ENCODE measurements at places on chromosomes 3 and 15.

DNA sequence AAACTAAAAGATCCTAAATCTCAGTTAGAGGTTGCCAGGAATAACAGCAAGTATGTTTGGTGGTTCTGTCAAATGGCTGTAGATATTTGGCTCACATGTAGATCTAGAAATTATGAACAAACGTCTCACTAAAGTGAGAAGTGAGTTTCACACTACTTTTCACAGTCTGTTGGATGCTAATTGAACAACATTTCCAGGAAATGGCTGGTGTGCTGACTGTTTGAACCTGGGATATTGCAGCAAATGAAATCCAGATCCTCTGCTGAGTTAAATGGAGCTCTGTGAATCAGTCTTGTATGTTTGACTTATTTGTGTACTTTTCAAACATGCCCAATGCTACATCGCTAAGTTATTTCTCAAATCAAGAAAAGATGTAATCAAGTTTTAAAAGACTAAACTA lies 21.3 kb upstream of the RSL24D1 start:
- no peak overlapping the region for H3K4me3 ChIP-seq
- no peaks in the 10 kb centered on the region for H3K27me3 ChIP-seq
- H3K27ac ChIP-seq = no peak overlapping the region
- no peak for DNase-seq
- H3K36me3 ChIP-seq = no peaks in the 10 kb centered on the region

DNA sequence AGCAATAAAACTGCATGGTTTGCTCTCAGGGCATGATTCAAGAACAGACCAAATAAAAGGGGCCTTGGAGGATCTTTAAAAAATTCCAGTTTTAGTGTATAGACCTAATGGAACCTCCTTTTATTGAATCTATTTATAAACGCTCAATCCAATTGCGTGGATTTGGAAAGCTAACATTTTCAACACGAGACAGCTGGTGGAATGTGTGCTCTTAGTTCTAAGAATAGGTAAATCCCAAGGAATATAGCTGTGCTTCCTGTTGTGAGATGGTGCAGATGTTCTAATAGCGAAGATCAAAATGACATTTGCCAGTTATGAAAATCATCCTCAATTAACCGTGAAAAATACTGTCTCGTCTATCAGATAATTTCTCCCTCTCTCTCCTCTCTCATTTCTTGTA lies 192.5 kb downstream of the ATP10A start:
- peaks cover 14% of the 10 kb centered on the region for H3K4me1 ChIP-seq
- H3K27me3 ChIP-seq = no peaks in the 10 kb centered on the region
- H3K36me3 ChIP-seq = peaks cover 5% of the 10 kb centered on the region
- H3K4me3 ChIP-seq = no peak overlapping the region
- H3K27ac ChIP-seq = peak overlapping the region; percentile 48

DNA sequence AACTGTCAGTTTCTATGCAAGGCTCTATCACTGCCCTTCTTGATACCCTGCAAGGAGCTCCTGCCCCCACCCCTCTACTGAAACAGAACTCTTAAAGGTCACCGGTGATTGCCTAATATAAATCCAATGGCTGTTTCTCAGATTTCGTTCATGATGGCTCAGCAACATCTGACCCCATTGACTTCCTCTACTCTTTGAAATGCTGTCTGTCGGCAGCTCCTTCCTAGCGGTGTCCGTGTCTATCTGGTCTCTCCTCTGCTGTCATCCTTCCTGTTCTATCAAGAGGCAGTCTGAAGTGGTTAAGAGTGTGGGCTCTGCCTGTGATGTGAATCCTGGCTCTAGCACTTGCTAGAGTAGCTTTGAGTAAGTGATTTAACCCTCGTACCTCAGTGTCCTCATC lies 5.5 kb downstream of the TMEM266 start:
- H3K27ac ChIP-seq = no peak overlapping the region
- no peak for DNase-seq
- H3K4me1 ChIP-seq = no peaks in the 10 kb centered on the region
- H3K27me3 ChIP-seq = peaks cover 83% of the 10 kb centered on the region

GRCh38 chr15:36737430-36737891 lies 158.0 kb downstream of the CDIN1 start:
- H3K27ac ChIP-seq = no peak overlapping the region
- peak; percentile 52 for DNase-seq
- H3K36me3 ChIP-seq = no peaks in the 10 kb centered on the region
- H3K4me3 ChIP-seq = no peak overlapping the region
- H3K27me3 ChIP-seq = no peaks in the 10 kb centered on the region
- H3K4me1 ChIP-seq = no peaks in the 10 kb centered on the region

DNA sequence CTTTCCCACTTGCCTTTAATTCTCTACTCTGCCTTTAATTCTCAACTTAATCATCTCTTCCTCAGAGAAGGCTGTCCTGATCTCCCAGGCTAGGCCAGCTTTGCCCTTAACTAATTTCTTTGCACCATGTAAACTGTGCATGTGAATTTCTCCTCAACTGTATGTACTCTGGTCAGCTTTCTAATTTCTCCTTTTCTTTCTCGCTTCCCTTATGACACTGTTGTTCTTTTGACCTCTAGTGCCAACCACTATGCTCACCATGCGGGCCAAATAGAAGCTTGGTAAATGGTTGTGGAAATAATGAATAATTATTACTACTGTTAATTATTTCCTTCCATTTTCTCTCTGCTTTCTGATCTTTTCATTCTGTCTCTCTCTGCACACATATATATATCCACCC lies 269.0 kb upstream of the CRBN start:
- H3K4me3 ChIP-seq = no peak overlapping the region
- no peak for DNase-seq
- no peaks in the 10 kb centered on the region for H3K27me3 ChIP-seq
- no peaks in the 10 kb centered on the region for H3K4me1 ChIP-seq
- H3K27ac ChIP-seq = no peak overlapping the region

DNA sequence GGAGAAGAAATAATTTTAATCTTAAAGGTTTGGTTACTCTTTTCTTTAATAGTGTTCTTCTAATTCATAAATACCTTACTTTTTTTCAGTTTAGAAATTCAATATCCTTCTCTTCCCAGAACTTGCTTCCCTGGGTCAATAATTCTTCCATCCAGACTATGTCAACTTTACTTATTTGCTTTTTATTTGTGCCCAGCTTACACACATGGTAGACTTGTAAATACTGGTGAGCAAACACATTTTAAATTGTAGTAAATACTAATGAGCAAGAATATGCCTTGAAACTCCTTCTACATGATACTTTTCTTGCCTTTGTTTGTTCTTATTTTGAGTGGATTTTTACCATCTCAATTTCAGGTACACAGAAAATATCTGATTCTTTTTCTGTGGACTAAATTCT lies 33.7 kb downstream of the SST start:
- no peak overlapping the region for H3K4me3 ChIP-seq
- no peaks in the 10 kb centered on the region for H3K4me1 ChIP-seq
- no peak for DNase-seq
- H3K27me3 ChIP-seq = peaks cover 5% of the 10 kb centered on the region
- H3K36me3 ChIP-seq = no peaks in the 10 kb centered on the region
- H3K27ac ChIP-seq = no peak overlapping the region

DNA sequence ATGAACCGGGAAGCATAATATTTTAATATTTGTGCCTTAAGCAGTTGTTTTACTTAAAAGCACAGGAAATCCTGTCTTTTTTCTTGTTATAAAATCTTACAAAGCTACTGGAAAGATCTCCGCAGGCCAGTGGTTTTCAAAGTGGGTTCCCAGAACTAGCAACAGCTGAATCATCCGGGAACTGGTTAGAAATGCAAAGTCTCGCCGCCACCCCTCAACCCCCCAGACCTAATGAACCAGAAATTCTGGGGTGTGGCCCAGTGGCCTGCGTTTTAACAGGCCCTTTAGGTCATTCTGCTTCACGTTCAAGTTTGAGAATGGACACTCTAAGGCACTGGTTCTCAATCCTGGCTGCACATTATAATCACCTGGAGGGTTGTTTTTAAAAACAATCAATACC lies 74.7 kb downstream of the PDZRN3 start:
- H3K4me1 ChIP-seq = peaks cover 8% of the 10 kb centered on the region
- H3K27me3 ChIP-seq = no peaks in the 10 kb centered on the region

GRCh38 chr3:171387062-171387461 lies 73.1 kb downstream of the TNIK start:
- H3K27ac ChIP-seq = no peak overlapping the region
- H3K4me3 ChIP-seq = no peak overlapping the region
- no peaks in the 10 kb centered on the region for H3K27me3 ChIP-seq
- no peaks in the 10 kb centered on the region for H3K36me3 ChIP-seq
- DNase-seq = no peak

DNA sequence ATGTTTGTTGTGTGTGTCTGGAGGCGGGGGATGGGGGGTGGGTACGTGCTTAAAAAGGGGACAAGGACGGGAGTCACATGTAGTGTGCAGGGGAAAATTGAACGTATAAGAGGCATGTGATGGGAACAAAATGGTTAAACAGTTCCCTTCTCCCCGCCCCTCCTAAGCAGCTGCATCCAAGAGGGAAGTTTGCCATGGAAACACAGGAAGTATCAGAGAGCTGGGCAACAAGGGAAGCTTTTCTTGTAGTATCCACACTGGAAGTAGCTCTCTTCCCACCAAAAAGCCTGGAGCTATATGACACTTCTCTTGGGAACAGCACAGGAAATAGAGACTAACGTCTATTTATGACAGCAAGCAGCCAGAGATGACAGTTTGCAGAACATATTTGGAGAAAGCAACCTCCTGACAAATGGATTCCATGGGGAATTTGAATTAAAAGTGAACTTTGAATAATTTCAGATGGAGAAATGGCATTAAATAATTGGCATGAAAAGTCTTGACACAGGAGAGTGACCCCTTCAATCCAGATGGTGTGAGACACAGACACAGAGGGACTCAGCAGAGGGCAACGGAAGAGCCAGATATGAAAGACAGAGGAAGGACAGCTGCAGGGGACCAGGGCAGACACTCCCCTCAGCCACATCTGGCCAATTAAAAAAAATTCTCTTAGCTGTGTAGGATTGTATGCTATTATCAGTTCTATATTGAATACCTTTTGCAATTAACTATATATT lies 294.2 kb upstream of the TBL1XR1 start:
- H3K4me1 ChIP-seq = peaks cover 1% of the 10 kb centered on the region
- H3K27ac ChIP-seq = no peak overlapping the region
- DNase-seq = peak; percentile 28
- no peaks in the 10 kb centered on the region for H3K27me3 ChIP-seq
- no peaks in the 10 kb centered on the region for H3K36me3 ChIP-seq

GRCh38 chr3:158743664-158744566 lies 11.7 kb upstream of the RARRES1 start:
- H3K36me3 ChIP-seq = no peaks in the 10 kb centered on the region
- no peak overlapping the region for H3K27ac ChIP-seq
- no peaks in the 10 kb centered on the region for H3K27me3 ChIP-seq

GRCh38 chr3:169596126-169596525 lies 67.4 kb downstream of the MECOM start:
- no peaks in the 10 kb centered on the region for H3K27me3 ChIP-seq
- no peak for DNase-seq
- peaks cover 2% of the 10 kb centered on the region for H3K4me1 ChIP-seq
- H3K4me3 ChIP-seq = no peak overlapping the region

GRCh38 chr15:68818769-68819494 lies 1.8 kb downstream of the ANP32A start:
- peaks cover 2% of the 10 kb centered on the region for H3K4me1 ChIP-seq
- H3K4me3 ChIP-seq = peak overlapping the region; percentile 93
- no peaks in the 10 kb centered on the region for H3K27me3 ChIP-seq

GRCh38 chr15:35545316-35545823 lies 595 bp downstream of the DPH6 start:
- peak overlapping the region; percentile 85 for H3K27ac ChIP-seq
- peaks cover 2% of the 10 kb centered on the region for H3K4me1 ChIP-seq
- H3K36me3 ChIP-seq = peaks cover 8% of the 10 kb centered on the region
- no peak for DNase-seq
- peak overlapping the region; percentile 79 for H3K4me3 ChIP-seq

GRCh38 chr3:79200456-79200855 lies 567.3 kb downstream of the ROBO1 start:
- no peaks in the 10 kb centered on the region for H3K36me3 ChIP-seq
- no peak overlapping the region for H3K27ac ChIP-seq
- H3K4me1 ChIP-seq = no peaks in the 10 kb centered on the region
- no peaks in the 10 kb centered on the region for H3K27me3 ChIP-seq
- no peak overlapping the region for H3K4me3 ChIP-seq
- no peak for DNase-seq

DNA sequence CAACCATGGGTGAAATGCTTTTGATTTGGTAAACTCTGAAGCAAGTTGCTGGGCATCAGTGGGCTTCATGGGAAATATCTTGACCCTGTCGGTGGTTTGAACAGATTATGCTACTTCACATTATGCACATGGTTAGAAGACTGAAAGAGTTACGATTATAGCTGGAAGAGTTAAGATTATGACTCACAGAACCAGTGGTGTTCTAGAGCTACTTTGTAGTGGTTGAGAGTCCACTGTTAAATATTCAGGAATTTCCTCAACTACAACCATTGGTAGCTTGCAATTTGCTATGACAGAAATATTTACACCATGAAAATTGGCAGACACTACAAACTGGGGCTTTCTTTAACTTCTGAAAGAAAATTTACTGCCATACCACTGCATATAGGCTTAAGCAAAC lies 99.3 kb downstream of the GADL1 start:
- no peak overlapping the region for H3K27ac ChIP-seq
- no peak for DNase-seq
- H3K4me1 ChIP-seq = no peaks in the 10 kb centered on the region
- H3K36me3 ChIP-seq = no peaks in the 10 kb centered on the region
- H3K4me3 ChIP-seq = no peak overlapping the region

DNA sequence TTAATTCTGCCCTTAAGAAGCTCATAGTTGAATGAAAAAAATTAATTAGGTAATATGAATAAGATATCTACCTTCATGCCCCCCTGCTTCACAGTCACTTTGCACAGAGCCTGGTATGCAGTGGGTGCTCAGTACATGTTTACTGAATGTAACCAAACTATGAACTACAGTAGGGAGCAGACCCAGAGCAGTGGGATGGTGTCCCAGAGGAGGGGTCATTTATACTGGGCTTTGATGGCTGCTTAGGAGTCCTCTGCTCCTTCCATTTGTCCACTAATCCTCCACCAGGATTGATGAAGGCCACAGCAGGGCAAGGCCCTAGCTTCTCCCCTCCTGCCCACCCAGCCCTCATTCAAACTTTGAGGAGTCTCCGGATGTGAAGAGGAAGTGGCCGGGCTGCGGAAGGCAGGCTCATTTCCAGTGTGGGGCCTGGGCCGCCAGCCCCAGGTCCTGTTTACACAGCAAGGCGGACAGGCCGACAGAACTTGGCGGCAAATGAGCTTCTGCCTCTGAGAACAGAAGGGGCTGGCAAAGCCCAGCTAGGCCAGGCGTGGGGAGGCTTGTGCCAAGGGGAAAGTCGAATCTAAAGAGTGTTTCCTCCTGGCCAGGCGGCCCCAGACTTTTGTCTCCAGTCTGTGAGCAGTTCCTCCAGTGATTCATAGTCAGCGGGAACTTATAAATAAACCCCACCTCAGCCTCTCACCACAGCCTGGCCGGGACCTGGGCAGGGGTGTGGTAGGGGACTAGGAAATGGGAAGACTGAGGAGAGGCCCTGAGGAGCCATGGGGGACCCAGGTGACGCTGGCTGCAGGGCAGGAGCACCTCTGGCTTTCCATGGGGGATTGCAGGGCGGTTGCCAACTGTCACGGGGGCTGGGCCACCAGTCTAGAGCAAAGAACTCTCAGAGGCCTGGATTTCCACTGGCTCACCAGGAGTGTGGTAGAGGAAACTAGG lies 51.6 kb upstream of the LCTL start:
- peaks cover 23% of the 10 kb centered on the region for H3K4me1 ChIP-seq
- DNase-seq = peak; percentile 88
- peak overlapping the region; percentile 66 for H3K27ac ChIP-seq
- H3K36me3 ChIP-seq = no peaks in the 10 kb centered on the region
- peaks cover 16% of the 10 kb centered on the region for H3K27me3 ChIP-seq

GRCh38 chr3:43582866-43583265 lies 38.9 kb downstream of the ANO10 start:
- no peak overlapping the region for H3K4me3 ChIP-seq
- DNase-seq = no peak
- no peaks in the 10 kb centered on the region for H3K36me3 ChIP-seq
- no peaks in the 10 kb centered on the region for H3K27me3 ChIP-seq

Data from mesenchymal stem cell (in vitro differentiated cells and primary cell).